ENCODE measurements at places on chromosomes 5 and 9.

- no peak for DNase-seq
These were observed 356.9 kb upstream of the NUDT12 start for GRCh38 chr5:103919506-103919905.

GRCh38 chr5:114434396-114435219, 72.7 kb downstream of the KCNN2 start:
- DNase-seq = no peak

GRCh38 chr5:169723103-169723831, 86.2 kb downstream of the DOCK2 start:
- DNase-seq = no peak

DNA sequence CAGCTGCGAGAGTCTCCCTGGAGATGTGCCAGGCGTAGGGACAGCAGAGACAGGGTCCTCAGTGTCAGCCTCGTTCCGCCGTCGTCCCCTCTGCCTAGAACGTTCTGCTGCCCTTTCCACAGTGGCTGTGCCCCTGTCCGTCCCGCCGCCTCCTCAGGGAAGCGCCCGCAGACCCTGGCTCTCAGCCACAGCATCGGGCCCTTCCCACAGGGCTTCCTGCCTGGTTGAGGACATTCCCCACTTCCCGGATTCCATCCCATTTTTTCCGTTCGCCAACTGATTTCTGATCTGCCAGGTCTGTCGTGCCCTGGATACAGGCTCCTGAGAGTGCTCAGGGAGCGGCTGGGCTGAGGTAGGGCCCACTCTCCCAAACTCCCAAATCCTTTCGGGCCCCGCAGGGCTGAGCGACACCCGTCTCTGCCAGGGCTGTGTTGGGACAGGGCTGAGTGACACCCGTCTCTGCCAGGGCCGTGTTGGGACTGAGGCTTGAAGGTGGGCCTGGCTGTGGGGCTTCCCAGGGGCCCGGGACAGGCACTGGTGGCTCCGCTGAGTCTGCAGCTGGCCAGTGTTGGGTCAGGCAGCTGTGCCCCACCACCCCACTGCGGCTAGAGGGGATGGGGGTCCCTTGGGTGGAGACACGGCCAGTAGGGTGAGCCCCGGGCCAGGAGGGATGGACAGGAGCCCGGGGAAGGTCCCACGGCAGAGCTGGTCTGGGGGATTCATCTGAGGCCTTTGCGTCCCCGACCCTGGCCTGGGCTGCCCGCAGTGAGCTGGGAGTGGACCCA, 15.9 kb downstream of the DNLZ start:
- DNase-seq = no peak

GRCh38 chr9:93669958-93670207, 93.5 kb downstream of the PHF2 start:
- DNase-seq = no peak

- DNase-seq = no peak
These were observed 79.3 kb downstream of the PTPN3 start for GRCh38 chr9:109418827-109419226.

Measured in activated CD4-positive, alpha-beta T cell treated with anti-CD3 and anti-CD28 coated beads, Interleukin-2, amount 50 U/mL, for 4 hours (primary cell).